ENCODE measurements at places on chromosomes 13 and 19. TPM values are rescaled to one million over a fixed set of nuclear protein-coding genes. Genes with fewer than 3 reads are reported as not detected.

GRCh38 chr13:78198419-78198818 lies 279.8 kb upstream of the EDNRB start:
- no peak overlapping the region for H3K4me3 ChIP-seq
- no peak overlapping the region for H3K27ac ChIP-seq
- H3K4me1 ChIP-seq = no peaks in the 10 kb centered on the region
- no peak for DNase-seq
- no peaks in the 10 kb centered on the region for H3K27me3 ChIP-seq

- H3K27ac ChIP-seq = no peak overlapping the region
- H3K36me3 ChIP-seq = no peaks in the 10 kb centered on the region
- no peaks in the 10 kb centered on the region for H3K4me1 ChIP-seq
- no peaks in the 10 kb centered on the region for H3K27me3 ChIP-seq
- DNase-seq = no peak
- H3K4me3 ChIP-seq = no peak overlapping the region
Measured at GRCh38 chr13:45796426-45797235, 54.9 kb downstream of the SIAH3 start.

- no peaks in the 10 kb centered on the region for H3K36me3 ChIP-seq
- DNase-seq = no peak
- H3K27ac ChIP-seq = peak overlapping the region; percentile 91
Measured at GRCh38 chr13:48571126-48571913, 38.4 kb upstream of the RCBTB2 start.

DNA sequence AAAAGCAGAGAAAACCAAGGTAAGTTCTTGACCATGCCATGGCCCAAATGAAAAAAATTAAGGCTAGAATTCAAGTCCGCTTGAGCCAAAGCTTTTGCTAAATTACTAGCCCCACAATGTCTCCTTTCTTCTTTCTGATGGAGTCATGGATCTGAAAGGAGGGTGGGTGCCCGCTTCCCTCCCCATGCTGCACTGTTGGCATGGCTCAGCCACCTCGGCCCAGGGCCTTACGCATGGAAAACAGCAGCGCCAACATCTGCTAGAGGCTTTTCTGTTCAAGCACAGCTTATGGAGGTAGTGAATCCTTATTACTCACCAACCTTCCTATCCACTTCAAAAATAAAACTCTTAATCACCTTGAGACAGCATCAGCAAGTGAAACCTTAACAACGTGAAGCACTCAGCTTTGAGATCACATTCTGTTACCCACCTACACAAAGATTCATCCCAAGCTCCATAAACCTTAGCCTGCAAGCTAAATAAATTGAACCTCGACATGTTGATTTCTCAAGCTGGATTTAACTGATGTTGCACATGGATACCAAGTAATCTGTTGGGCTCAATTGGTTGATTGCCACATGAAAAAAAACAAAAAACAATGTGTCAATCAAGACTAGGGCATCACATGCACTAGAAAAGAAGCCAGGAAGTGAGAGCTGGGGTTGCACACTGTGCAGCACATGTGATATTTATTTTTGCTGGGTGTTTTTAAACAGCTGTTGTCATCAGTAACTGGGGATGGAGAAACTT lies 43.4 kb downstream of the TPT1 start:
- no peaks in the 10 kb centered on the region for H3K36me3 ChIP-seq

RPS15 gene
- total RNA-seq = 1,512 TPM

PCDH8 gene
- not detected for total RNA-seq

WDR87 gene
- total RNA-seq = not detected

GRCh38 chr13:41232578-41233480 lies 30.5 kb downstream of the MTRF1 start:
- H3K27me3 ChIP-seq = no peaks in the 10 kb centered on the region
- H3K4me1 ChIP-seq = no peaks in the 10 kb centered on the region
- H3K36me3 ChIP-seq = no peaks in the 10 kb centered on the region
- no peak overlapping the region for H3K4me3 ChIP-seq

GRCh38 chr19:15701757-15702533 lies 25.9 kb upstream of the OR10H2 start:
- no peaks in the 10 kb centered on the region for H3K36me3 ChIP-seq
- H3K4me1 ChIP-seq = no peaks in the 10 kb centered on the region
- no peak overlapping the region for H3K4me3 ChIP-seq
- DNase-seq = no peak

GRCh38 chr19:33724721-33725060 lies 72.0 kb upstream of the KCTD15 start:
- H3K36me3 ChIP-seq = no peaks in the 10 kb centered on the region
- no peak for DNase-seq
- H3K27me3 ChIP-seq = no peaks in the 10 kb centered on the region
- H3K27ac ChIP-seq = no peak overlapping the region
- H3K4me3 ChIP-seq = no peak overlapping the region

DNA sequence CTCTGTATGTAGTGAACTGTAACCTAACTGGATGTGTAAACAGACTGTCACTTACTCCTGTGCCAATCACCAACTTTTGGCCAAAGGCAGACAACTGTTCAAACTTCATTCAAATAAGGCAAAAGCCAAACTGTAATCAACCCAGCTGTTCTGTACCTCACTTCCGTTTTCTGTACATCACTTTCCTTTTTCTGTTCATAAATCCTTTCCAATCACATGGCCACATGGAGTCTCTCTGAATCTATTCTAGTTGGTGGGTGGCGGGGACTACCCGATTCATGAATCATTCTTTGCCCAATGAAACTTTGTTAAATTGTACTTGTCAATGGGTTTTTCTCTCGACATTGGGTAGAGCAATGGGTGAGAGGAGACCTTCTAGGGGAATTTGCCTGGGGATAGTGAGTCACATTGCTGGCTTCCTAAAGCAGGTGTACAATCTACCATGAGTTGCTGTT lies 178.3 kb upstream of the RFC3 start:
- no peak overlapping the region for H3K4me3 ChIP-seq
- H3K27ac ChIP-seq = no peak overlapping the region
- DNase-seq = no peak
- no peaks in the 10 kb centered on the region for H3K27me3 ChIP-seq

EBI3 gene
- total RNA-seq = 1.9 TPM

MEIOSIN gene
- not detected for total RNA-seq

DNA sequence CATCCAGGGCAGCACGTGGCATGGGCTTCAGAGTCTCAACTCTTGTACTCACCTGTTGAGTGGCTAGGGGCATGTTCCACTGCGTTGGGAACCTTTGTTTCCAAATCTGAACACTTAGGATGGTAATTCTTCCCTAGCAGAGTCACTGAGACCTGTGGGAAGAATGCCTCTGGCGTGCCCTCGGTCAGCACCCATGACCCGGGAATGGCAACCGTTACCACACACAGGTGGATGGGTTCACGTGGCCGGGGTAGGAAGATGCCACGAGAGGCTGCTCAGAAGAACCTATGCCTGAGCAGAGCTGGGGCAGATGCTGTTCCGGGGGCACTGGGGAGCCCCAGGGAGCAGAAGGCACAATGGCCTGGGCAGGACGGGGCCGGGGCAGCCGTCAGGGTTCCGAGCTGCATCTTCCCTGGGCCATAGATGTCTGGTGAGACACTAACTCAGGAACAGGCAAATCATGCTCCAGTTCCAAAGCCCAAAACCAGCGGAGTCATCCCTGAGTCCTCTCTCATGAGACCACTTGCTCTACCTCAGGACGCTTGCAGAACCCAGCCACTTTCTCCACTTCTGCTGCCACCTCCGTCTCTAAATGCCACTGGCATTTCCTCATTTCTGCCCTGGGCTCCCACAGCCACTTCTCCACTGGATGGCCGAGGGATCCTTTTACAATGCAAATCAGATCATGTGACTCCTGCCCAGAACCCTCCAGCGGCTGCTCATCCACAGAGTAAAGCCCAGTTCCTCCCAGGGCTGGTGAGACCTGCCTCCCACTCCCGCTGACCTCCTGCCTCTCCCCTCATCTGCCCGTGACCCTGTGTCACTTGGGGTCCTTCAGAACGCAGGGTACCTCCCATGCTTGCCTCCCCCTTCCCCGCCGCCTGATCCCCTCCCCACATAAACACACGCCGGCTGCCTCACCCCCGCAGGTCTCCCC lies 36.7 kb downstream of the FAM124A start:
- DNase-seq = no peak
- H3K36me3 ChIP-seq = no peaks in the 10 kb centered on the region
- H3K27me3 ChIP-seq = no peaks in the 10 kb centered on the region
- no peak overlapping the region for H3K4me3 ChIP-seq
- no peak overlapping the region for H3K27ac ChIP-seq

DNA sequence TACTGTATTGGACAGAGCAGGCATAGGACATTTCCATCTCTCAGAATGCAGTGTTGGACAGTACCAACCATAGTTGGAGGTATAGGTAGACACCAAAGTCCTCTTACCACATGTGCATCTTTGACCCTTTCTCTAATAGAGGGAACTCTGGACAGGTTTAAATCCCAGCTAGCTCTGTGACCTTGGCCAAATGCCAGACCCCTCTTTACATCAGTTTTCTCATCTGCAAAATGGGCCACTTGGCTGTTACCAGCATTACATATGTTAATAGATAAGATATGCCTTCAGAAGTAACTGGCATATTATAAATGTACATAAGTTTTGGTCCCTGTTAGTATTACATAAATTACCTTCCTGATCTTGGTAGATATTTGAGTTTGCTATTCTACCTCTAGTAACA lies 54.3 kb downstream of the CDK8 start:
- DNase-seq = no peak
- no peak overlapping the region for H3K4me3 ChIP-seq
- H3K4me1 ChIP-seq = no peaks in the 10 kb centered on the region

FAM83E gene
- total RNA-seq = not detected

DNA sequence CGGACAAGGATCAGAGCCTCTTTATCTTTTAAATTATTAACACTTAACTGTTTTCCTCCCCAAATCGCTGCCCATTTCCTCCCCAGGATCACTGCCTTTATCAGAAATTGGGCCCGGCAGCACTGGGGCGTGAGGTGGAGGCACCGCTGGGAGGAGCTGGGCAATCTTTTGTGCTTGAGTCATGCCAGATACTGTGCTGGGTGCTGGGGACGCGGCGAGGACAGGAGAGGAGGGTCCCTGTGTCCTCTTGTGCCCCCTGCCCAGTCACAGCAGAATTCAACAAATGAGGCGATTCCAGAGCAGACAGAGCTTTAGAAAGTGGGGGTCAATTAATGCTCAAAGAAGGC lies 347.8 kb downstream of the ZNF536 start:
- DNase-seq = no peak
- H3K36me3 ChIP-seq = no peaks in the 10 kb centered on the region
- H3K4me1 ChIP-seq = no peaks in the 10 kb centered on the region
- H3K27me3 ChIP-seq = no peaks in the 10 kb centered on the region
- H3K27ac ChIP-seq = no peak overlapping the region
- H3K4me3 ChIP-seq = peak overlapping the region; percentile 69

Data from thoracic aorta (tissue), 2 donors.